ENCODE measurements at places on chromosomes 16 and 17.

DNA sequence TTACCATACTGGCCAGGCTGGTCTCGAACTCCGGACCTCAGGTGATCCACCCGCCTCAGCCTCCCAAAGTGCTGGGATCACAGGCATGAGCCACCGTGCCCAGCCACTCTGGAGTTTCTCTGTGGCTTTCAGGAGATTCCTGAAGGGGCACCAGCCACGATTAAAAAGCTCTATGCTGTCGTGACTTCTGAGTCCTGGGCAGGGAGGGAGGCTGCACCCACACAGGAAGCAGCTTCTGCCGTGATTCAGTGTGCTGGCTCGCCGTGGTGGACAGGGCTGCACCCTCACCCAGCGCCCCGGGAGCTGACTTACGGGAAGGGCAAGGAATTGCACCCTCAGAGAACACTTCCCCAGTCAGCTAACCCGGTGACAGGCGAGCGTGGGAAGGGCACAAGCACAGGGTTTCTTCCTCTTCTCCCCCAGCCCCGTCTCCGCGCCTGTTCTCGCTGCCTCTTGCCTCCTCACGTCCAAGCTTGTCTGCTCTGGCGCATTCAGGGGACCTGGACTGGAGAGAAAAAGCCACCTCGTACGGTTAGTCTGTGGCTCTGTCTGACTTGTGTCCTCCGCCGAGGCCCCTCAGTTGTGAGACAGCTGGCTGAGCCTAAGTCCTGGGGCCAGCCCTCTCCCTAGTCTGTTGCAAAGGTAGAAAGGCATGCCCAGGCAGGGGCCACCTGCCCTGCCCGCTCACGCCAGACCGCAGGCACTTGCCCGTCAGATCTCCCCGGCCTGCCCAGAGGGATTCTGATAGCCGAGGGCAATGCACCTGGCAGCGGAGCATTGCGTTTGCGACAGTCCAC lies 145.0 kb downstream of the SEC14L1 start:
- no peak for DNase-seq

GRCh38 chr17:76716146-76716838 lies 5.5 kb upstream of the MXRA7 start:
- DNase-seq: no peak

DNA sequence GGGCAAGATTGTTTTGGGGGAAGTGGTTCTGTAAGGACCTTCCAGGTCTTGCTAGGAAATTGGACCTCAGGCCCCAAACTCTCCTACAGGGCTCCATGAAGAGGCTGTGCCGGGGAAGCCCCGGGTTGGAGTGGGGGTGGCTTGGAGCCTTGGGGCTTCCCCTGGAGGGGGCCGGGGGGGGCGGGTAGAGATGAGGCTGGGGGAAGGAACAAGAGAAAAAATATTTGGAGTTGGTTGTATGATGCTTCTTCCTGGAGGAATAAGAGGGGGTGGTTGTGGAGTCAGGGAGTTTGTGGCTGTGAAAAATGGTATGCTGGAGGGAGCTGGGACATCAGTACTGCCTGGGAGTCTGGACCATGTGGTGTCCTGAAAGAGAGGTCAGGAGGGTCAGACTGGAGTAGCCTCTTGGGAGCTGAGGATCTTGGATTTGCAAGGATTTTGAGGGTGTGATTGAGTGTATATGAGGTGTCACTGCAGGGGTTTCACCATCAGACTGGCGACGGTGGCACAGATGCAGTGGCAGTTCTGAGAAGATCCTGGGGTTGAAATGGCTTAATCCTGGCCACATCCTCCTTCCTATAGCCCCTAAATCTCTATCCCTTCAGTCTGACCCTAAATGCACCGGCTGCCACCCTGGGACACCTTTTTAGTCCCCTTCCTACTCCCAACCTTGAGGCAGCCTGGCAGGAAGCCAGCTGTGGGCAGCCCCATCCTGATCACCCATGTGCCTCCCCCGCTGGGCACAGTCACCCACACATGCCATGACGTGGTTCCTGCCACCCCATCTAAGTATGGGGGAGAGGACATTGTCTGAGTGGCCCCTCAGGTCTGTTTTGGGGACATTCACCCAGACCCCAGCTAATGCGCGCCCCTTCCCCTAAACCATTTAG lies 10.9 kb downstream of the RARA start:
- DNase-seq: no peak

- DNase-seq: no peak
Measured at GRCh38 chr16:50202926-50203624, 50.0 kb downstream of the TENT4B start.
